CD8-positive, alpha-beta T cell (primary cell): ENCODE measurements at places on chromosomes 7 and 10.
A peak's percentile ranks its signal among the peaks of the same experiment; 100 is the strongest.

- DNase-seq, result peak; percentile 52
Observed at GRCh38 chr10:101817337-101818118, 716 bp downstream of the OGA start.

DNA sequence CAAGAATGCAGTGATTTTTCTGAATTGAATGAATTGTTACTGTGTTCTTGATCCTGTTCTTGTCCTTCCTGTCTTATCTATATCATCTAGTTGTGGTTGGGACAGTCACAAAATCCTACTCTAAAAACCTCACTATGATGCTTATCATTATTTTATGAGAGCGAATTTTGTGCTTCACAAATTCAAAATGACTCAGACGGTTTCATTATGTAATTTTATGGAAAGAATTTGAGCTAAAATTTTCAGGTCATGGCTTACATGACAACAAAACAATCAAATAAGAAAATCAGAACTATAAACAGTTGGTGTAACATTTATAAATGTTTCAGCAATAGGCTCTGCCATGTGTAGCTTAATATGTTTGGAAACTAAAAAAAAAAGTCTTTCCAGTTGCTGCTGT, 6.9 kb downstream of the PRKAR2B start:
- DNase-seq, result no peak

DNA sequence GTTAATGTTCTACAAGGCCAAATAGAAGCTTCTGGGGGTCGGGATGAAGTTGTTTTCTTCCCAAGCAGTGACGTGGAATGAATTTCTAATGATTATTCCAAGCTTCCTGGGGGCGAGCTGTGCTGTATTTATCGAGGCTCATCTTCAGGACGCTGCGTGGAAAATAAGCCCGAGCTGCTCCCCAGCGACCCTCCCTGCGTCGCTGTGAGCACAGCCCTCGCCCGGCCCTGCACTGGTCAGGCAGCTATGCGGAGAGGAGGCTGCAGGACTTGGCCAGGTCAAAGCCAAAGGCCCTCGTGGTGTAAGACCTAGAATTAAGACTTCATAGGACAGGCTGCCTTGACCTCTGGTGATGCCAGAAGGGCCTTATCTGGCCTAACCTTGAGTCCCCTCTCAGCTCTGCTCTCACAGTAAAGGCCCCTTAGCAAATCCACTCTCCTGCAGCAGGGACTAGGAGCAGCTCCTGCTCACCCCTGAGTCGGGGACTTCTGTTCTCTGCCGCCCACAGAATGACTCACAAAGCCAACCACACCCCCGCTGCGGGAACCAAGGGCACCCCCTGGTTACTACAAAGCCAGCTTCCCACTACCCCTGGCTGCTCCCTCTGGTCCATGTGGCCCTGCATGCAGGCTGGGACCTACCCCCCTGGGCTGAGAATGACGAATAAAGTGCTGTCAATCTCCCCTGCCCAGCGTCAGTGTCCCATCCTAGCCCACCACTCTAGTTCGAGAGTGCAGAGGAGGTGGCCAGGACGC, 501.6 kb downstream of the TCERG1L start:
- no peak for DNase-seq

DNA sequence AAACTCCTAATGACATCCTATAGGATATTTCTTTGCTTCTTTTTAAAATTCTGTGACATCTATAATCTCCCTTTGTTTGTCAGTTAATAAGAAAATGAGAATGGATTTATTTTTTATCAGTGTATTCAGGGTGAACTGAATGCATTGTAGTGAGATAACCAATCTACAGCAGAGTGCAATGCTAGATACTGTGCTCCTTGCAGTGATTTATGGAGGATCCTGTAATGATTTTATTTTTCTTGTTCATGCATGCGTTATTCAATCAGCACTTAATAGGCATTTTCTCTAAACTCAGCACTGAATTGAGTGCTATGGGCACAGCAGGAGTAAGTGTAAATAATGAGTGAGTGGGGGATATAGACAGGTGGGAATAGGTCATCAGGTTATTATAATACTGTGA, 253.9 kb downstream of the CDK14 start:
- no peak for DNase-seq

DNA sequence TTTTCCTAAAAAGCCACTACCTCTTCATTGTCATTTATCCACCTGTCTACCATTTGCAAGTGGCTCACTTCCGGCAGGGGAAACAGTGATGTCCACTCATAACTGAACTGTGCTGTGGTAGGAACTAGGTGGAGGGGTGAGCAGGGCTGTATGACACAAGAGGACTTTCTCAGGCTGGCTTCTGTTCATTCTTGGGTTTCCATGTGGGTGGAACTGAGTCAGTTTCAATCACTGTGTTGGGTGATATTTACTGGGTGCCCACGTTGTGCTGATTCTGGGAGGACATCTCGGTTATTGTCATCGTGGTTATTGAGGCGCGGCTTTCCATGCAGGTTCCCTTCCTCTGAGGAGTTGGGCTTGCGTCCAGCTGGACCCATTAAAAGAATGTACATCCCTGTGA, 38.8 kb downstream of the RAMP3 start:
- no peak for DNase-seq

DNA sequence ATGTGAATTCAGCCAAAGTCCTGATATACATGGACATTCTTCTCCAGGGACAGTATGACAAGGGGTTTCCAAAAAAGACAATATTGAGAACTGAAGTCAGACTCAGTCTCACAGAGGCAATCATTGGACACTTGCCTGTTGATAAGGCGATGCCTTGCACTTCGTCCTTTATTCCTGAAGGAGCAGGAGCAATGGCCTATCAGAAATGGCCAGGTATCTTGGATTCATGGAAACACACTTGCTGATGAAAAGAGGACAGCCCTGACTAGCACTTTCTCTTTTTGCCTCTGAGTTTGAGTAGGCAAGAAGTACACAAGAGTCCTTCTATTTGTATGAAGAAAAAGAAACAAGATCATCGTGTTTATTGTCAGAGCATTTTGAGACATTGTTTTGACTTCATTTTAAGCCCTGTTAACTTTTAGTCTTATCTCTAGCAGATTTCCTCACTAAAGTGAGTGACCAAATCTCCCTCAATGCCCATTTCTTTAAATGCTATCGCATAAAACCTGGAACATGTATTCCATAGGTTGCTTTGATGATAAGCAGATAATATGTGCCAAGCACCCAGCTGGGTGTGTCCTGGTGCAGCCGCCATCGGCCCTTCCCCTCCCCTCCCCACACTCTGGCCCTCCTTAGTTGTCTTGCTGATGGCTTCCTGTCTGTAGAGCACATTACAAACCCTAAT, 26.6 kb downstream of the ST8SIA6 start:
- no peak for DNase-seq

DNA sequence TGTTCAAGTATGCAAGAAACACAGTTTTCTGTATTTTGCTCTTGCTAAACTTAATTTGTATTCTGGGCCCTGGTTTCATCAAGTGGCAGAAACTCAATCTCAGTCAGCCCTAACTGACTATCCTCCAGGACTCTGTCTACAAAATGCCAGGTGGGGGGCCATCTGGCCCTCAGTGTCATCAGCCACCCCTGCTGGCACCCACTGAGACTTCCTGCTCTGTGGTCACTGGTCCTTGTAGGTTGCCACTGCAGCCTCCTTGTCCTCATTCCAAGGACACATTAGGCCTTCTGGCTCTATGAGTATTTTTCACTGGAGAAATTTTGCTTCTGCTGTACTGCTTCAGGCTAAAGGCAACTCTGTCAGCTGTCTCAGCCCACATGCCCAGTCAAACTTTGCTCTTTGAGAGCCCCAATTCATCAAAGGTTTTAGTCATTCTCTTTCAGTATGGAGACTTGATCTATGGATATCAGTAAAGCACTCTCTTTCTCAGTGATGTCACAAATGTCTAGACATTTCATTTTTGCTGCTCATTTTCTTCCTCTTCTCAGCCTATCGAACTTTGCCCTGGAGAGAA, 163.6 kb downstream of the KCND2 start:
- no peak for DNase-seq

- no peak for DNase-seq
Observed at GRCh38 chr10:63769367-63769766, 248.2 kb downstream of the REEP3 start.

DNA sequence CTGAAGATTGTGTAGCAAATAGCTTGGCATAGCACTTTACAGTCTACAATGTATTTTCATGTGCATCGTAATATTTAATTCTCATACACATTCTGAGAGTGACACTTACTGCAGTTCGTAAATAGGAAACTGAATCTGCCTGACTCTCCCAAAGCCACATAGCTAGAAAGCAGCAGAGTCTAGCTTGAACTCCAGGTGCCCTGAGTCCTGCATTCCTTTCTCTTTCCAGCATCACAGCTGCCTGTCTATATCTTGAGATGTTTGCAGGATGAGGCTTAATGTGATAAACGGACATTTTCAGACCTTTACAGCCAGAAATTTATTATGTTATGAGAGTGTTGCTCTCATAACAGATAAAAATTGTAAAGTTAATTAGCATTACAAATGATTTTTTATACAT, 132.9 kb upstream of the PLXDC2 start:
- DNase-seq, result no peak

DNA sequence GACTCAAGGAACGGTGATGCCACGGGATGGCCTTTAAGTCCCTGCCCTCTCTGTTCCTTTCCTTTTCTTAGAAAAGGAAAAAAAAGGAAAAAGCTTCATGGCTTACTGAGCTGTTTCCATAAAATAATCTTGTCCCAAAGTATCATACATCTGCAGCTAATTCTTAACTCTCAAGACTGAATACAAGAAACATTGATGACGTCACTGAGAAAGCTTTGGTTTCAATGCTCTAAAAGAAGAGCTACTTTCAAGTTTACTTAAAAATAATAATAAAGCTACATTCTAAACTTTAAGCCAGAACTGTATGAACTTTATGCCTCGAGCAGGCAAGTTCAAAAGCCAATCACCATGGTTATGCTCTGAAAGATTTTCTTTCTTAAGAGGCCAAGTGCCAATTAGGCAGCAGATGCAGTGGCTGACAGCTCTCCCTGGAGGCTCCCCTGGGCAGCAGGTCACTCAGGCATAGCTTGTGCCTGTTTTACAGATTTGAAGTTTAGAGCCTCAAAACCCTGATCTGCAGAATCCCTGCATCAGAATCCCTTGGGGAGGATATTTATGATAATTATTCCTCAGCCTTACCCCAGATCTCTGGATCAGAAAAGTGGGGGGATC, 165.0 kb downstream of the CHN2 start:
- DNase-seq, result no peak

GRCh38 chr10:110834629-110835301, 37.0 kb upstream of the PDCD4 start:
- DNase-seq, result no peak

GRCh38 chr10:111890046-111890445, 293.5 kb downstream of the GPAM start:
- no peak for DNase-seq

DNA sequence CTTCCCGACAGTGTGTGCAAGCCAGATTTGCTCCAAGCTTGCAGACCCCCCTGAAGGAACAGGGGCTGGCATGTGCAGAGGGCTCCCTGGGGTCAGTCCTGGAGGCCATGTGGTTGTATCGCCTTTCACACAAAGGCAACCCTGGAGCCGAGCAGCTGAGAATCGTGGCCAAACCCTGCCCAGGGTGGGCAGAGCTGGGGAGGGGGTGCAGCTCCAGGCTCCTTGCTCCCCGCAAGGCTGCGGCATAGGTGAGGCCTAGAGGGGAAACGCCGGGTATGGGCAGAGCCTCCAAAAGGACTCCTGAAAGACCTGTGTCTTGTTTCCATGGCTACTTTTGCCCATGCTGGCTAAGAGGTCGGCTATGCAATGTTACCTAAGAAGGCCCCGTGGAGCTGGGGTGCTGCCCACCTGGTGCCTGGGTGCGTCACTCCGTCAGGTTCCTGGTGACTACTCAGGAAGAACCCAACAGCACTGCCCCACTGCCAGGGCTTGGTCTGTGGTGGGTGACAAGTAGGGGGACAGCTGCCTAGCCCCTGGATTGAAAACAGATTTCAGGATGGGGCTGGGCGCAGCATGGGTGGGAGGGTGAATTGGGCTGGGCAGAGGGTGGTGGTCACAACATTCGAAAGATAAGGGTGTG, 171.0 kb upstream of the SHH start:
- no peak for DNase-seq

DNA sequence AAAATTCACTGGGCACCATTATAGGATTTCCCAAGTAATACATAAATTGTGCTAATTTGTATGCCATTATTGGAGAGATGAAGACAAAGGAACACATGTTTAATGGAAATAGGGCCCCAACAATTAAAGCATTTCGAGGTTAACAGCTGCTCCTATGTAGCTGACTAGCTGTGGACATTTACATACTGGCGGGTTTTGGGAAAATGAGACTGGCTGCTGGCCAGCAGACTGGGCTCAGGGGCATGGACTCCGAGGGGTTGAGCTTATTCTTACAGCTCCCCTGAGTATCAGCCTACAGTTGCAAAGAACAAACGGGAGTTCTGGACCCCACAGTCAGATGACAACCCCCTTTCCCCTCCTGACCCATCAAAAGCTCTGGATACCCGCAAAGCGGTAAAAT, 91.9 kb upstream of the MYO3A start:
- DNase-seq, result no peak

- peak; percentile 38 for DNase-seq
Observed at GRCh38 chr7:24924375-24924774, 55.6 kb downstream of the OSBPL3 start.

- no peak for DNase-seq
Observed at GRCh38 chr10:46559231-46559671, 2.8 kb upstream of the GPRIN2 start.

- DNase-seq, result no peak
Observed at GRCh38 chr7:30171766-30172447, 37.1 kb downstream of the MTURN start.

DNA sequence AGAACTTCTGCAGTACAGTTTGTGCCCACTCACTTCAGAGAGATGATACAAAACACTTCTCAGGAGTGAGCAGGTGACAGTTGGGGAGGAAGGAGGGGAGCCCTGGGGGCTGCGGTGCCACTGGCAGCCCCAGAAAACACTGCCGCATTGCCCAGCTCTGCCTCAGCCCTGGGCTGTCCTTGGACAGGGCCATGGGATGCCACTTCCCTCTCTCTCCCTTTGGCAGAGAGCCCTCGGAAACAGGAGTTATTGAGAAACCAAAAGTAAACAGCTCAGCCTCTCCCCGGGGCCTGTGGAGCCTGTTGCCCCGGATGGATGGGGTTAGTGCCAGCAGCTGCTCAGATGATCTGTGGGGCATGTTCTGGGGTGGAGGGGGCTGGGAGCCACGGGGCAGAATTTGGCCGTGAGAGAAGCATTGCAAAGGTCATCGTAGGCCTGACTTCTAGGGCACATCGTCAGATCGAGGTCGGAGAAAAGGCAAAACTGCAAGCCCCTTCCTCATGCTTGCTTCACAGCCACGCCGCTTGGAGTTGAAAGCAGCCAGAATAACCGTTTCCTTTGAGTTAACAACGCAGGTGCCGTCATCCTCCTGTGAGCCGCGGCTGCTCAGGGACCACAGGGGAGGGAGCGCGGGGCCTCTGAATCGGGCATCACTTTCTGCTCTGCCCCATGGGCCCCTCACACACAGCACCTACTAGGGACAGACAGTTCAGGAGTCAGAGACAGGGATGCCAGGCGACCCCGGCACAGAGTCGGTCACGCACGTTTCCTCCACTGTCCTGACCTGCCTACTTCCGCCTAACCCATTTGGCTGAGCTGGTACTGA, 256.4 kb downstream of the CAMK1D start:
- peak; percentile 55 for DNase-seq

GRCh38 chr10:72291019-72291532, 17.4 kb downstream of the DDIT4 start:
- no peak for DNase-seq

- no peak for DNase-seq
Observed at GRCh38 chr10:109412353-109412752, 511.0 kb downstream of the XPNPEP1 start.

- DNase-seq, result no peak
Observed at GRCh38 chr10:86715156-86715795, 41.1 kb upstream of the BMPR1A start.
